Pulmonary artery endothelial cell (primary cell): ENCODE measurements at places on chromosomes 6 and 20. TPM values are rescaled to one million over a fixed set of nuclear protein-coding genes. Genes with fewer than 3 reads are reported as not detected.

DNA sequence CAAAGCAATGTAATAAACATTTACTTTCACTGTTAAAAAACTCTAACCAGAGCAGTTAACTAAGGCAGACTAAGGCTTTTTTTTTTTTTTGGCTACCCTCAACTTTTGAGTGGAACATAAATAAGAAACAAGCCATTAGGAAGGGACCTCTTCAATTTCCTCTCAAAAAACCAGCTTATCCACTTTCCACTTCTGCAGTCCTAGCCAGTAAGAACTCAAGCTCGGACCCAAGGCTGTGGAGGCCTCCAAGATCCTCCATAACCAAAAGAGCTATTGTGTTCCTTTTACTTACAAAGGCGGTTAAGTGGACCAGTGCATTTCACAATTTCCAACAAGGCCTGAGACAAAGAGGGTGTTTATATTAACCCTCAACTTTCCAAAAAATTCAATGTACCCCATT lies 5.3 kb downstream of the KCNK5 start:
- DNase-seq: no peak

DNA sequence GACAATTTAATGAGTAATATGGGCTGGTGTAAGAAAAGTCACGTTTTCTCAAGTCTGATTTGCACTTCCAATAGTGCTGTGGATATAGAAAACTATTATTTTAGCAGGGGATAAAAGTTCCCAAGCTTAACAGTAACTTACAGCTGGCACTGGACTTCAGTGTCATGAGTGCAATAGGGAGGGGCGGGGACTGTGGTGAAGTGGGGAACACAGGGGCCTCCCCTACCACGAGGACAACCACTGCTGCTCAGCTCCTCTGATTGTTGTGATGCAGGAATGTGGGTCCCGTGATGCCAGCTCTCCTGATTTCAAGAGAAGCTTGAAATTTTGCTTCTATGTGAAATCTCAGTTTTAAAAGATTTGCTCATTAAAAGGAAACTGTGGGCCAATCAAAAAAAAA lies 24.0 kb downstream of the SLC13A3 start:
- no peak for DNase-seq

- no peak for DNase-seq
Observed at GRCh38 chr6:16265351-16266341, 27.3 kb downstream of the GMPR start.

GRCh38 chr6:152087701-152088100 lies 280.2 kb downstream of the ESR1 start:
- DNase-seq: no peak

The ADGB gene
- not detected in 2 replicates for total RNA-seq

The VSX1 gene
- total RNA-seq: not detected in 2 replicates

The RPS6KA2 gene
- total RNA-seq: 120 and 124 TPM in 2 replicates
